ENCODE measurements at places on chromosomes 13 and 19. TPM values are rescaled to one million over a fixed set of nuclear protein-coding genes. Genes with fewer than 3 reads are reported as not detected.

The C3 gene
- total RNA-seq: 0.28 TPM

The B9D2 gene
- total RNA-seq: 10.8 TPM

The CEACAM7 gene
- total RNA-seq: not detected

The IGSF23 gene
- not detected for total RNA-seq

The SNRPD2 gene
- 505 TPM for total RNA-seq

The MARCHF2 gene
- 20.8 TPM for total RNA-seq

The OVOL3 gene
- total RNA-seq: not detected

The ZIC5 gene
- total RNA-seq: not detected

The CD209 gene
- not detected for total RNA-seq

The GFY gene
- not detected for total RNA-seq

The SLC39A3 gene
- total RNA-seq: 27.4 TPM

The CILP2 gene
- not detected for total RNA-seq

The C19orf85 gene
- total RNA-seq: not detected

The WASF3 gene
- not detected for total RNA-seq

The ZNF728 gene
- not detected for total RNA-seq

The ZNF547 gene
- 4.8 TPM for total RNA-seq

The RPL28 gene
- 3,026 TPM for total RNA-seq

The RASIP1 gene
- total RNA-seq: 0.05 TPM

The LSR gene
- 13.2 TPM for total RNA-seq

The TRPC4 gene
- total RNA-seq: not detected

The B3GNT3 gene
- not detected for total RNA-seq

The ENOX1 gene
- 0.25 TPM for total RNA-seq

The CEACAM6 gene
- not detected for total RNA-seq

The KCTD12 gene
- total RNA-seq: 7.1 TPM

The VWA8 gene
- total RNA-seq: 13.5 TPM

The KIR2DL4 gene
- total RNA-seq: not detected

The MCEMP1 gene
- not detected for total RNA-seq

The ZSCAN4 gene
- not detected for total RNA-seq

The SYCN gene
- total RNA-seq: not detected

The TGFBR3L gene
- 4.6 TPM for total RNA-seq

The USHBP1 gene
- 0.38 TPM for total RNA-seq

The SIX5 gene
- total RNA-seq: 1.7 TPM

The ZNF154 gene
- 0.38 TPM for total RNA-seq

The ZNF729 gene
- total RNA-seq: not detected

The SPACA4 gene
- total RNA-seq: not detected

The KLC3 gene
- total RNA-seq: not detected

The PSG2 gene
- total RNA-seq: not detected

The TMEM145 gene
- 0.23 TPM for total RNA-seq

The ONECUT3 gene
- total RNA-seq: not detected

The MBD3L3 gene
- total RNA-seq: not detected

The TMC4 gene
- total RNA-seq: 3.2 TPM

The CYP2A6 gene
- not detected for total RNA-seq

The GPR18 gene
- total RNA-seq: 10.3 TPM

The KLF1 gene
- 0.20 TPM for total RNA-seq

The ZNF846 gene
- 6.7 TPM for total RNA-seq

The SH2D3A gene
- total RNA-seq: 28.1 TPM

The ASF1B gene
- 94.8 TPM for total RNA-seq

Data from activated CD4-positive, alpha-beta memory T cell treated with anti-CD3 and anti-CD28 coated beads, Interleukin-2, amount 10 ng/mL, durations not matched to agents 7 days and 5 days (primary cell).